Hematopoietic multipotent progenitor cell treated with erythropoietin and hydrocortisone succinate and interleukin-3 and kit ligand, for 4 days (in vitro differentiated cells): ENCODE measurements at places on chromosomes 2 and 18.

- DNase-seq: peak; percentile 45
Measured at GRCh38 chr2:108587621-108588020, 53.4 kb downstream of the LIMS1 start.

DNA sequence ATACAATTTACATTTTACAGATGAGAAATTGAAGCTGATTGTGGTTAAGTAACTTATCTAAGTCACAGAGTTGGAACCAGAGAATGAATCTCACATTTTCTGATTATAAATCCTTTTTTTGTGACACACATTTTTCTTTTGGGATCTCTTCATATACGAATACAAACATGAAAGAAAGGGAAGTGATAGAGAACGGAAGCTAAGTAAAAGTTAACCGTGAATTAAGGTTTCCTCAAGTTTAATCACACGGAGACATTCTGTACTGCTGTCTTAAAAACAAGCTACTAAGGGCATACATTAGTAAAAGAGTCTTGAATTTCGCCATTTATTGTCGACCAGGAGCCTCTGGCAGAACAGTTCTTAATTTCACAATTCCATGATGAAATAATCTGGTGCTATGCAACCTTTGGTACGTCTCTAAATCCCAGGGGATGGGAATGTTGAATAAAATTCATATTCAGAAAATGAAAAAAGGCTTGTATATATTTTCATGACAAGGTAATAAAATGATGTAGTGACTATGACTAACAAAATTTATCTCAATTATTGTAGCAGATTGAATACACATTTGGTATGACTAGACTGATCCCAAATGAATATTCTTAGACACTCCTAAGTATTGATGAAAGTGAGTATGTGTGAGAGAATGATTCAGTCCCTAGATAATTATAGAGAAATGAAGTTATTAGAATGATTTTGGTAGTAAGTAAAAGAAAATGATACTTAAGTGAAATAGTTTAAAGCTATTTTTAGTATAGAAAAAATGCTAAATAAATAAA, 40.3 kb upstream of the ZSWIM2 start:
- peak; percentile 41 for DNase-seq

DNA sequence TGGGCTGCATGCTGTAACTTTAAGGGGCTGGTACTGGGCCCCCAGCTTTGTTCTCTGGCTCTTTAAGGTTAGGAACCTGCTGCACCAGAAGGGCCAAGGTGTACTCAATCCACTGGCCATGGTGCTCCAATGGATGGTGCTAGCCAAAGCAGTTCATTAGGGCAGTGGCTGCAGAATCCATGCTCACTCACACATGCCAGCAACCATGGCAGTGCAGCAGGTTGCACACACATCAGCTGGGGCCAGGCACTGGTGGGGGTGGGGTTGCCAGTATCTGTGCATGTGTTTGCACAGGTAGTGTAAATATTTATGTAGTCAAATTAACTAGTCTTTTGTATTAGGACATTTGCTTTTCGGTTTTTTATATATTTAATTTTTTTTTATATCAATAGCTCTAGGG, 228.3 kb upstream of the EPC2 start:
- DNase-seq: no peak

- no peak for DNase-seq
Measured at GRCh38 chr2:72289736-72290135, 142.1 kb upstream of the CYP26B1 start.

- DNase-seq: no peak
Measured at GRCh38 chr2:52395912-52396311, 1364.0 kb upstream of the NRXN1 start.

DNA sequence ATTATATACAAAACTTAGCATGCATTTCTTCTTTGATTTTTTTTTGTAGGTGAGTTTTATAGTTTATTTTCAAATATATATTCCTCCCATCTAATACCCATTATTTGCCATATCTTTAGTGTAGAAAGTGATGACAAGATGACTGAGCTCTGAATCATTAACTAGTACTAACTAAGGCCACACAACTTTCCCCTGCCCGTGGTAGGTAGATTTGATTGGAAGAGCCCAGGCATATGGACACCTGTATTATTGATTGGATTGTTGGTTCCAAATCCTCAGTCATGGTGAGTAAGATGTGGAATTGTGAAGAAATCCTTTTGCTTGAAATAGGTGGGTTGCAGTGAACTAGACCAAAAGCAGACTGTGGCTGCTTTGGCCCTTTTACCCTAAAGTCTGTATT, 54.8 kb downstream of the ABI2 start:
- DNase-seq: no peak

GRCh38 chr2:179277429-179278196, 13.0 kb upstream of the SESTD1 start:
- DNase-seq: no peak

DNA sequence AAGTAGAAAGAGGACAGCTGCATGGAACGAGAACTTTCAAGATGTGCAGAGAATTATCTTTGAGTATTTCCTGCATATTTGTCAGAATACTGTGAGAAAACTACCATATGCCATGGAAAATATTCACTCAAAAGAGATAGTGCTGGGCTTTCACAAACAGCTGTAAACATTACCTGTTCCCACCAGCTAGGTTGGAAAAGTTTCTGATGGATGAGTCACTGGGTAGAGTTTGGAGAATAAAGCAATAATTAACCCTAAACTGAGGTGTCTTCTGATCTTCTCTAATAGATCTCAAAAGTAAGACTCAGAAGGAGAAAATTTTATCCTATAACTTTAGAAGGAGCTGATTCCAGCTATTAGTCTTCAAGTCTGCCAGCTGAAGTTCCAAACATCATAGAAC, 3.9 kb upstream of the FSIP2 start:
- DNase-seq: no peak

- no peak for DNase-seq
Measured at GRCh38 chr18:13181765-13182164, 36.8 kb upstream of the LDLRAD4 start.

DNA sequence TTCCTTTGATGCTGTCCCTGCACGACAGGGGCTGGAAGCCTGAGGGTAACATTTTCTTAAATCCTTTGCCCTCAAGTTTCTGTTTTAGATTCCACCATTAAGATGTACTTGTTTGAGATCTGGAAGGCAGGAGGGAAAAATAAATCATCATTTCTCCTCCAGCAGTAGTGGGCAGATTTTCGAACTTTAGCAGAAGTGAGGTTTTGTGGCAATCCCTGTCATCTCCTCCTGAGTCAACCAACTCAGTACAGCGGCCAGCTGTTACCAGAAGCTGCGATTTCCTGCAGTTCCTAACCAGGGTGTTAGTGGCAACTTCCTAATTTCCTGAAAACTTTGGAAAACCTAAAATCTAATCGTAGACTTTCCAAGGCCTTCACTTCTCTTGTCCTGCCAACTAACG, 517.2 kb upstream of the ACVR2A start:
- DNase-seq: peak; percentile 10

GRCh38 chr2:11784280-11784679, 37.8 kb downstream of the LPIN1 start:
- DNase-seq: no peak

DNA sequence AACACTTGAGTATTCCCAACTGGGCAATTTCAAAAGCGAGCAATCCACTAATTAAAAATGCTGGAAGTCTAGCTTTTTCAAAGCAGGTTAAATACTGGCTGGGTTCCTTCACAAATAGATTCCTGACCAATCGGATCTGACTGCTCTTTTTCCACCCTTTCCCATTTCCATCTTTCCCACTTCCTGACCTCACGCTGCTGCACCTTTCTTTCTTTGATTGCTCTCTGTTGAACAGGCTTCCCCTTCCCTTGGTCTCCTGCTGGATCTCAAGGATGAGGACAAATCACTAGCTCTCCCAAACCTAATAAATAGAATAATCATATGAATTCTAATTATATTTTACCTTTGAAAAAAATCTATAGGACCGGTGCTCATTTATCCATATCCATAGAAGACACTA, 121.2 kb downstream of the TCF4 start:
- DNase-seq: no peak

DNA sequence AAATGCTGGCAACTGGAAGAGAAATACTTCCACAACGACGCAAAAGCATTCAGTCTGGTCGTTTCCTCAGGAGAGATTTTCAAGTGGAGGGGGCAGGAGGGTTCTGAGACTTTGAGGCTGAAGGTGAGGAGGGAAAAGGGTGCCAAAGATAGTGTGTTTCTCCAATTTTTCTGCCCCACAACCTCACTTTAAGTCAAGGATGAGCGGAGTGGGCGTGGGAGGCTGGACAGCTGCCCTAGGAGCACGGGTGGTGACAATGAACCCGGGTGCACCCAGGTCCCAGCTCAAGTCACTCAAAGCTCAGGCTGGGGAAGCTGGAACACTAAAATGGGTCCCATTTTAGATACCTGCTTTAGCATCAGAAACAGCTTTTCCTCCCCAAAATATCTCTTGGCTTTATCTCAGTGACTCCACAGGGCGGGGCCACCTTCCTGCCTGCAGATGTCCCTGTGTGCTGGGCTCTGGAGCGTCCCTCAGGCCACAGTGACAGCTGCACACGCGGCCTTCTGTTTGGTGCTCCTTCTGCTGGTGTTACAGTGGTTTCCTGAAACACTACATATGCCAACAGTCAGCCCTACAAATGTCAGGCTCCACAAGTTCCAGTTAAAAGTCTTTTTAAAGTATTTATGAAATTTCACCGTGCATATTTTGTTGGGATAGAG, 1.4 kb upstream of the MBP start:
- DNase-seq: peak; percentile 92

GRCh38 chr2:212402316-212402715, 136.3 kb downstream of the ERBB4 start:
- no peak for DNase-seq

DNA sequence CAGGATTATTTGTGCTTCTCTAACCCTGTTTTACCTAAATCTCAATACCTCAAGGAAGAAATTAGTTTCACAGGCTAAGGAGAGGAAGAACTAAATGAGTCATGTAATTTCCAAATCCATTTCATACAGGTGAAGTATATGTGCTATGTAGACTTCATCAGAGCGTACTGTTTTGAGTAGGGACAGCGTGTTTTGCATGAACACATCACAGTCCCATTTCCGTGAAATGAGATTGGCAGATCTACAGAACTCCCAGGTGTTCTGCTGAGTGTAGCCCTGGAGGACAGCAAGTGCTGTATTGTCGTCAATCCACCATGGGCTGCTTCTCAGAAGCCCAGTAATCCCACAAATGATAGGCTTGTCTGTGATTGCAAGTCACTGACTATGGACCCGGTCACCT, 97.7 kb downstream of the XRCC5 start:
- DNase-seq: no peak

DNA sequence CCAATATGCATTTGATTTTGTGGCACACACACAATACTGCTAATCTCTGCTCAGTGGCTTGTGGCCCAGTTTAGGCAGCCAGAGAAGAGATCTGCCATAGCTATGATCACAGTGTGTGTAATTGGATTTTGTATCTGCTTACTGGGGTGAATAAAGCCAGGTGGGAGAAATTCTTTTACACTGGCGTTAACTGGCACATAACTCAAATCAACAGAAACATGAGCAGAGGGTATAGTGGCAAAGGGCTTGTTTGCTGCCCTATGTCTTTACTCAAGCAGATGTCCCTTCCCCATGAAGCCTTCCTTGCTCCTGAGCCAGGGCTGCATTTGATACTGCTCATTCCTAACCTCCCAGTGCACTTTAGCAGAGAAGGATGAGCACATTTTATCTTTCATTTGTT, 28.5 kb downstream of the STON1 start:
- no peak for DNase-seq
